ENCODE measurements at places on chromosomes 12 and 14. TPM values are rescaled to one million over a fixed set of nuclear protein-coding genes. Genes with fewer than 3 reads are reported as not detected.

LHX5 gene
- total RNA-seq, result not detected

LRP6 gene
- 0.40 TPM for total RNA-seq

NUMB gene
- total RNA-seq, result 46.4 TPM

CLEC6A gene
- not detected for total RNA-seq

- peaks cover 42% of the 10 kb centered on the region for H3K36me3 ChIP-seq
- H3K4me1 ChIP-seq, result no peaks in the 10 kb centered on the region
- no peak overlapping the region for H3K27ac ChIP-seq
- H3K4me3 ChIP-seq, result no peak overlapping the region
- DNase-seq, result no peak
Observed at GRCh38 chr12:130787445-130788410, 51.3 kb downstream of the STX2 start.

DNA sequence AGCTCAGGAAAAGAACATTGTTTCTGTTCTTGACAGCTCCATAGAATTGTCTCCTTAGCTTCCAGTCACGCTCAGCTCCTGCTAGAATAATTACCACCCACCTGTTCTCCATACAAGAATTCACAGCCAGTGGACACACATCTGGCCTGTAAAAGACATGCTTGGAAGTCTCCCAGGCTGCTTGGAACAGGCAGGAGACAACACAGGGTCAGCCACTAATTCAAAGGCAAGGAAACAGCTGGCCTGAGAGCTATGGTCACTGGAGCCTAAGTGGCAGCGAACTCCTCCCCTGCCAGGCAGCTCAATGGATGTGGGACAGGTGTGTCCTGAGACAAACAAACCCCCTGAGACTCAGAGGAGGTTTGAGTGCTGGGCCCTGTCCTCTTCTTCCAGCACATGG lies 22.9 kb upstream of the LTBP2 start:
- H3K4me3 ChIP-seq, result no peak overlapping the region
- no peaks in the 10 kb centered on the region for H3K36me3 ChIP-seq
- DNase-seq, result no peak
- no peaks in the 10 kb centered on the region for H3K4me1 ChIP-seq
- H3K27ac ChIP-seq, result no peak overlapping the region
- peaks cover 29% of the 10 kb centered on the region for H3K27me3 ChIP-seq

- H3K4me3 ChIP-seq, result peak within 1 kb of the TSS; percentile 91
- peak; percentile 92 for DNase-seq
- H3K36me3 ChIP-seq, result no peaks in the 10 kb centered on the region
- peaks cover 30% of the 10 kb centered on the region for H3K4me1 ChIP-seq
Observed at GRCh38 chr12:64222009-64222765, at the start of gene KICS2. Gene KICS2, minus strand, starts transcription at chr12:64222296. Its CDS starts 59 bp downstream, at chr12:64222237.

DNA sequence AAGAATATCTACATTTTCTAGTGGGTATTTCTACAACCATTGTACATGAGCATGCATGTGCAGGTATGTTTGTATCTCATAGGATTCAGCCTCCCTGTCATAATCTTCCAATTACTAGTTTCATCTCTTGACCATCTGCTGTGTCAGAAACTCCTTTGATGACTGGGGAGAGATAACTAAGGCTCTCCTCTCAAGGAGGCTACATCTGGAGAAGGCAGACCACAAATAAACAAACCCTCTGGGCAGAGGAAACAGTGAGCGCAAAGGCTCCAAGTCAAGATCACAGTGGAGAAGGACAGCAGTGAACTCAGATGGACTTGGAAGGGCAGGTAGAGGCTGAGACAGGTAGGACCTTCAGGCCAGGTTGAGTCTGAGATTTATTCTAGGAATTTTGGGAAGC lies 166.4 kb downstream of the PELI2 start:
- no peak overlapping the region for H3K4me3 ChIP-seq
- H3K36me3 ChIP-seq, result no peaks in the 10 kb centered on the region
- H3K27me3 ChIP-seq, result no peaks in the 10 kb centered on the region
- H3K27ac ChIP-seq, result no peak overlapping the region
- H3K4me1 ChIP-seq, result no peaks in the 10 kb centered on the region

- DNase-seq, result no peak
- H3K4me3 ChIP-seq, result no peak overlapping the region
- no peak overlapping the region for H3K27ac ChIP-seq
- no peaks in the 10 kb centered on the region for H3K27me3 ChIP-seq
- peaks cover 19% of the 10 kb centered on the region for H3K4me1 ChIP-seq
- H3K36me3 ChIP-seq, result no peaks in the 10 kb centered on the region
Observed at GRCh38 chr14:105309371-105309770, 5.2 kb upstream of the PACS2 start.

DNA sequence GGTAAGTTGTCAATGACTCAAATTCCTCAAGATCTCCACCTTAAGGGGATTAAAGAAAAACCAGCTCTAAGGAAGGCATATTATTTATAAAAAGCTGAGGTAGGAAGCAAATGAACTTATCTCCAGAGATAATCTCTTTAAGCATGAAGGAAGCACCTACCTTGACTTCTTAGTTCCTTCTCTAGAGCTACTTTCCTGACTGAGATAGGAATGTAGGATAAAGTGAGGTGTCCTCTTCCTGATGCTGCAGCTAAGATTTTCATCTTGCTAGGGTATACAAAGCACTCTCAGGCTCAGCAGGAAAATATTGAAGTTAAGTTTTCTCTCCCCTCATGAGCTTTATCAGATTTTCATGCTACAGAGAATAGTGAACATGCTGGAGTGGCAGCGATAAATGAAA lies 163.0 kb upstream of the E2F7 start:
- H3K4me1 ChIP-seq, result no peaks in the 10 kb centered on the region
- H3K4me3 ChIP-seq, result no peak overlapping the region
- no peaks in the 10 kb centered on the region for H3K36me3 ChIP-seq
- H3K27ac ChIP-seq, result no peak overlapping the region
- H3K27me3 ChIP-seq, result no peaks in the 10 kb centered on the region
- DNase-seq, result no peak

DNA sequence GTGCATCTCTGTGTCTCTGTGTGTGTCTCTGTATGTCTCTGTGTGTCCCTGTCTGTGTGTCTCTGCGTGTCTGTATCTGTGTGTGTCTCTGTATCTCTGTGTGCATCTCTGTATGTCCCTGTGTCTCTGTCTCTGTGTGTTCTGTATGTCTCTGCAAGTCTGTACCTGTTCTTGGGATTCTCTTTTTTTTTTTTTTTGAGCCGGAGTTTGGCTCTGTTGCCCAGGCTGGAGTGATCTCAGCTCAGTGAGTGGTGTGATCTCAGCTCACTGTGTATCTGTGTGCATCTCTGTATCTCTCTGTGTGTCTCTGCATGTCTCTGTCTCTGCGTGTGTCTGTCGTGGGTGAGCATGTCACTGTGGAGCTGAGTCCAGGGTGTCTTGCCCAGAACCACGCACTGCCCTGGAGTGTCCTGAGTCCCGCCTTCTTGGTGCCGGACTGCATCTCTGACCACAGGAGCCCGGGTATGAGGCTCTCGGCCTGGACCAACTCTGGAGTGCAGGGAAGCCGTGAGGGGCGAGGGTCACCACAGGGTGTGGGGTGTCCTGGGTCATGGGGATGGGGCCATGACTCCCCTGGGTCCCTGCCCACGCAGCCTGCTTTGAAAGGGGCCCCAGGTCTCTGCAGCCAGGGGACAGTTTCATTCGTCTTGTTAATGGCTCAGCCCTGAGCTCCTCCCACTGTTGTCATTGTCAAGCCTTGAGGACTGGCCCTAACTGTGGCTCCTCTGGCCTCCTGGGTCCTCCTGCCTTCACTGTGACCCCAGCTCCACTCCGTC lies 11.8 kb downstream of the MYL2 start:
- H3K36me3 ChIP-seq, result no peaks in the 10 kb centered on the region
- DNase-seq, result no peak
- no peak overlapping the region for H3K4me3 ChIP-seq
- no peak overlapping the region for H3K27ac ChIP-seq
- peaks cover 2% of the 10 kb centered on the region for H3K4me1 ChIP-seq

GRCh38 chr12:127143020-127143419 lies 1124.0 kb upstream of the TMEM132C start:
- H3K27me3 ChIP-seq, result peaks cover 36% of the 10 kb centered on the region
- H3K27ac ChIP-seq, result no peak overlapping the region
- H3K36me3 ChIP-seq, result no peaks in the 10 kb centered on the region
- DNase-seq, result no peak
- H3K4me3 ChIP-seq, result no peak overlapping the region

GRCh38 chr14:83863042-83863774 lies 1666.7 kb upstream of the FLRT2 start:
- no peak for DNase-seq
- no peaks in the 10 kb centered on the region for H3K4me1 ChIP-seq
- no peaks in the 10 kb centered on the region for H3K27me3 ChIP-seq
- H3K4me3 ChIP-seq, result no peak overlapping the region

DNA sequence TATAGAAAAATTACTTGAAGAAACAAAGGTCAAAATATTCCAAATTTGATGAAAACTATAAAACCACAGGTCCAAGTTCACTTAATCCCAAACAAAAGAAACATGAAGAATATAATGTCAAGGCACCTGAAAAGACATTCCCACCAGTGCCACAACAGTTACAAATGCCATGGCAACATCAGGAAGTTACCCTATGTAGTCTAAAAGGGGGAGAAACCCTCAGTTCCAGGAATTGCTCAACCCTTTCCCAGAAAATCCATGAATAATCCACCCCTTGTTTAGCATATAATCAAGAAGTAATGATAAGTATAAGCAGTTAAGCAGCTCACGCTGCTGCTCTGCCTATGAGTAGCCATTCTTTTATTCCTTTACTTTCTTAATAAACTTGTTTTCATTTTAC lies 3.8 kb upstream of the ACTR10 start:
- no peaks in the 10 kb centered on the region for H3K36me3 ChIP-seq
- no peak overlapping the region for H3K4me3 ChIP-seq
- H3K27ac ChIP-seq, result no peak overlapping the region
- no peaks in the 10 kb centered on the region for H3K27me3 ChIP-seq
- H3K4me1 ChIP-seq, result peaks cover 27% of the 10 kb centered on the region

DNA sequence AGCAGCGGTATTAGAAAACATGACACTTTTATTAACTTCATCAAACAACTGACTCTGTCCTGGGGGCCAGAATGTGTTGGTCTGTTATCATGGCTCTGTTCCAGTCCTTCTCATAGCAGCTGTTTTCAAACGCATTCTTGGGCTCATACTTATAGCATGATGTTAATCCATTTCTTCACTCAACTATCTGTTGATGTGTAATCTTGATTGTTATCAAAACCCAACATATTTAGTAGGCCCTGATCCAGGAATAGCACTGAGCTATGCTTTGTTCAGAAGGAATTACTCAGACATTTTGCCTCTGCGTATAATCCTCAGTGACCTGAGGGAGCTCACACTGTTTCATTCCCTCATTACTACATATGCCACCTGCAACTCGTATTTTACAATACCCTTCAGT lies 315.9 kb downstream of the BMP4 start:
- H3K4me1 ChIP-seq, result no peaks in the 10 kb centered on the region
- DNase-seq, result no peak
- H3K27ac ChIP-seq, result no peak overlapping the region
- H3K27me3 ChIP-seq, result no peaks in the 10 kb centered on the region
- H3K4me3 ChIP-seq, result no peak overlapping the region
- no peaks in the 10 kb centered on the region for H3K36me3 ChIP-seq

DNA sequence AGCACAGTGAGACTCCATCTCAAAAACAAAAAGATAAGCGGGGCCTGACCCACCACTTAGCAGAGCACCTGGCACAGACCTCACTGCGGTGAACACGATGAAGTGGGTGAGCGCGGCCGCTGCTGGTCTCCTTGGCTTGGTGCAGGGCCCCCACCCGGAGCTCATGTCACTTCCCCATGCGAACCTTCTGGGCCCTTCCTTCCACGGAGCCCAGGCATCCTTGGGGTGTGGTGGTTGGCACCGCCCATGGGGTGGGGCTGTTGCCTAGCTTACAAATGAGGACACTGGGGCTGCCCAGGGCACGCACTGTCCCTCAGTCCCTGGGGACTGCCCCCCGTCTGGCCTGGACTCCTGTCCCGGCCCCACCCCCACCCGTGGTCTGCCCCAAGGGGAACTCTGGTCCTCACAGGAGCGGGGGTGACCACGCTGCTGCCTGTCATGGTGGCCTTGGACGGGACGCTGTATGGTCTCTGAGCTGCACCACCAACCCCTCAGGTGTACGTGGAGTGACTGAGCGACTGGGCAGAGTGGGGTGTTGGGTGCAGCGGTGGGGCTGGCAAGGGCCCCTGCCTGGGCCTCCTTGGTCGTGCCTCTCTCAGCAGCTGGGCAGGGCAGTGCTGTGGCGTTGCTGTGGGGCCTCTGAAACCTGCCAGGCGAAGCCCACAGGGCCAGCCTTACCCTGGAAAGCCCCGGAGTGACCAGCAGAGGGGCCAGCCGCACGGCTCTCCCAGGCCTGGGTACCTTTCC lies 15.3 kb downstream of the FBRSL1 start:
- no peak overlapping the region for H3K4me3 ChIP-seq
- no peaks in the 10 kb centered on the region for H3K27me3 ChIP-seq
- peaks cover 23% of the 10 kb centered on the region for H3K4me1 ChIP-seq
- no peak for DNase-seq
- no peaks in the 10 kb centered on the region for H3K36me3 ChIP-seq

DNA sequence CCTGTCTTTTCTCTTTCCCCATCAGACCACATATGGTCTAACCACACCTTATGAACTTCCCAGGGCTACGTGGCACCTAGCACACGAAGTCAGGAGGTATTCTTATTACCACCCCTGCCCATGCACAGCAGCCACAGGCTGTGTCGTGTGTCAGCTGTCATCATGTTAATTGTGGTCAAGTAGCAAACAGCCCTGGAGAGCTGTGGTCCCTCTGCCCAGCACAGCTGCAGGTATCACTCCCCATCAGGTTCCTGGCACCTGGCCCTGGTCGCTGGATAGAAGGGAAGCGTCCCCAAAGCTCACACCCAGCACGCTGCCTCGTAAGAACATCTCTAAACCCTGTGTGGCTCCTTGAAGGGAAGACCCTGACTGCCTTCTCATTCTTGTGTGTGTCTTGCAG lies 45.4 kb downstream of the CLMN start:
- no peak for DNase-seq
- peaks cover 2% of the 10 kb centered on the region for H3K36me3 ChIP-seq
- no peak overlapping the region for H3K4me3 ChIP-seq
- H3K27me3 ChIP-seq, result peaks cover 12% of the 10 kb centered on the region
- H3K27ac ChIP-seq, result no peak overlapping the region
